ENCODE measurements at places on chromosomes 5 and 9.

DNA sequence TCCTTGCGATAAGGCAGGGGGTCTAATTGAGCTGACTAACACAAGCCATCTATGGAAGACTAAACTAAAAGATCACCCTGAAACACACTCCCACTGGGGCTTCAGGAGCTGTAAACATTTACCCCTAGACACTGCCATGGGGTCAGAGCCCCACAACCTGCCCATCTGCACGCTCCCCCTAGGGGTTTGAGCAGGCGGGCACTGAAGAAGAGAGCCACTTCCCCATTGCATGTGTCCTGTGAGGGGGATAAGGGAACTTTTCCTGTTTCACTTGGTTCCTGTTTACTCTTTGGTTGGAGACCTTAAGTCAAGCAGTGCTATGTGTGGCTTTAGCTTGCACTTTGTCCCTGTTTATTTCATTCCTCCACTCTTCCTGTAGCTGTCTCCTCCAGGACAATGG is 1929.5 kb upstream of the CDH9 start:
- no peak for DNase-seq

DNA sequence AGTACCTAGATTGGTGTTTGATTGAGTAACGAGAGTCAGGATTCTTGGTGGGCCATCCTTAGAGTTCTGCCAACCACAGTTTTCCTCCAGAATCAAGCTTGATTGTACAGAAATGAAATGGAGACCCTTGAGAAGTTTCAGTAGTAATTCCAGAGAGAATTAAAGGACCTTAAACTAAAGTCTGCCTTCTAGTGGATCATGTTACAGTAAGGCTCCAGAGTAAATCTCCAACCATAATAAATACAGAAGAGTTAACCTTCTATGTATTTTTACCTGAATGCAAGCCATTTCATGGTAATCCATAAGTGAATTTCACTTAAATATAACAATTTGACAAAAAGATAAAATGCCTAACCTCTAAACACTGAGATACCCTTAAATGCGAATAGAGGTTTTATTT is 53.0 kb upstream of the CNTLN start:
- no peak for DNase-seq

DNA sequence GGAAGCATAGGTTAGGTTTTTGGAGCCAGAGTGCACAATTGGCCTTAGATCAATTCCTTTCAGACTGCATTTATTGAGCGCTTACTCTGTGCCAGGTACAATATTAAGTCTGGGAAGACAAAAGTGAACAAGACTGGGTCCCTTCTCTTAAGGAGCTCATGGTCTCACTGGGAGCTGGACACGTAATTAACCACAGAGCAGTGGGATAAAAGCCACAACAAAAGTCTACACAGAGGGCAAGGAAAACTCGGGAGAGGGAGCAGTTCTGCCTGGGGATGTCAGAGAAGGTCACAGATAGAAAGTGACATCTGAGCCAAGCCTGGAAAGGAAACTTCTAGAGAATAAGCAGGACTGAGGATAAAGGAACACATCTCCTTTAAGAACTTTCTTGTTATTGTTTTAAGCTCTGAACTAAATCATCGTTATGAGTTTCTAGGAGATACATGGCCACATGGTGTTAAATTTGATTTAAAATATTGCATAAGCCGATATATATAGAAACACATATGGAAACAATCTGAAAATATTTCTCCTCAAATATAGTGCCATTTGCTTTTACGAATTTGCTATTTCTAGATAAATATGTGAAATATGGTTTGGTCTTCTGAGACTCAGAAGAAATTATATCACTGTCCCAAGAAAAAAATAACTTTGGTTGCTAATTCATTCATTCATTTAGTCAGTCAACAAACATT is 40.1 kb upstream of the PDE8B start:
- no peak for DNase-seq

- DNase-seq: no peak
Measured at GRCh38 chr5:85030316-85031084, 645.8 kb upstream of the EDIL3 start.

DNA sequence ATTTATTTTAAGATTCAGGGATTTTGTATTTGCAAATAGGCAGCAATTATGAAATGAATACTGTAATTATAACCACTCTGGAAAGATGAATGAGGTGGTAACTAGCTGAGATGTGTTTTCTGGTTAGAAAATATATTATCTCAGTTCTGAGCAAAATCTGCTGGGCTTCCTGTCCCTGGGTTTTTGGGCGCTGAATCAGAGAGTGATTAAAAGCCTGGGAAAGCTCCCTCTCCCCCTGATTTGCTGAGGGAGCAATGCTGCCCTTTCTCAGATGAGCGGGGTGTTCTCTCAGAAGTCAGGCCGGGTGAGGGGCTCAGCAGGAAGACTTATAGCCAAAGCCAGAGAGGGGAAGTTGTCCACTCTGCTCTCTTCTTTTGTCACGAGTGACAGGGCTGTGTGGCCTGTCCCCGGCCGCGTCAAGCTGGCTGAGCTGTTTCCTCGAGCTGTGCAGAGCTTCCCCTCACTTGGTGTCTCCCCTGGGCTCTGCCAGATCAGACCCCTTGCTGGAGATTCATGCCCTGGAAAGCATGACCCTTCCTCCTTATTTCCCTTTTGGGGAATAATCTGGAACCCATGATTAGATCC is 39.8 kb upstream of the PITX1 start:
- DNase-seq: no peak

- no peak for DNase-seq
Measured at GRCh38 chr5:167968837-167969236, 322.6 kb upstream of the WWC1 start.
